Fibroblast of skin of right quadriceps (primary cell): ENCODE measurements at places on chromosomes 4 and X.

- no peak for DNase-seq
Observed at GRCh38 chr4:43567644-43568043, 675.1 kb downstream of the GRXCR1 start.

- no peak for DNase-seq
Observed at GRCh38 chrX:68533656-68534055, 34.8 kb downstream of the YIPF6 start.

DNA sequence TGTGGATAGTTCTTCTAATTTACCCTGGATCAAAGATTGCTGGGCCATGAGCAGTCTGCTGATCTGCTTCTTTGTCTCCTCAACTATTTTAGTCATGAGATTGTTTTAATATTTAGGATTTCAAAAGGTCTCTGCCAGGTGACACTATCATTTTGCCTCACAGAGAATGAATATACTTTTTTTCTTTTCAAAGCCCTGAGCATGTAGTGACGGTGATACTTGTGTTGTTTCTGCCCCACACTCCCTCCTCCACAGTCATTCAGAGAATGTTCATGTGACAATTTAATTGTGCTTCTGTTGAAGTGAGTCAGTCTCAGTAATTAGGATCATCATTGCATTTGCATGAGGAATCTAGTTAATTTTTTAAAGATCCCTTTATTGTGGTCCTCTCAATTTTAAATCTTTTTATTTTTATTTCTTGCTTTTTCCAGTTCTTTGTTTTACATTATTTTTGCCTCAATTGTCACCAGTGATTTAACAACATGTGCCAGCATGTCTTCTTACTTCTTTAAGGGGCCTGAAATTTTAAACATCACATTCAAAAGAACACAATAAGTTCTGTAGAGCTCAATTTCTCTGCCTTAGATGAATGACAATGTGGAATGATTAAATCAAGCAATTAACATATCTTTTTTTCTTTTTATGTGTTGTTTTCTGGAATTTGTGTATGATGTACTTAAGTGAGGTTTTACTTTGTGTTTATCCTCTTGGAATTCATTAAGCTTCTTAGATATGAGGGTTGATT is 12.3 kb downstream of the MMRN1 start:
- DNase-seq: peak; percentile 6

DNA sequence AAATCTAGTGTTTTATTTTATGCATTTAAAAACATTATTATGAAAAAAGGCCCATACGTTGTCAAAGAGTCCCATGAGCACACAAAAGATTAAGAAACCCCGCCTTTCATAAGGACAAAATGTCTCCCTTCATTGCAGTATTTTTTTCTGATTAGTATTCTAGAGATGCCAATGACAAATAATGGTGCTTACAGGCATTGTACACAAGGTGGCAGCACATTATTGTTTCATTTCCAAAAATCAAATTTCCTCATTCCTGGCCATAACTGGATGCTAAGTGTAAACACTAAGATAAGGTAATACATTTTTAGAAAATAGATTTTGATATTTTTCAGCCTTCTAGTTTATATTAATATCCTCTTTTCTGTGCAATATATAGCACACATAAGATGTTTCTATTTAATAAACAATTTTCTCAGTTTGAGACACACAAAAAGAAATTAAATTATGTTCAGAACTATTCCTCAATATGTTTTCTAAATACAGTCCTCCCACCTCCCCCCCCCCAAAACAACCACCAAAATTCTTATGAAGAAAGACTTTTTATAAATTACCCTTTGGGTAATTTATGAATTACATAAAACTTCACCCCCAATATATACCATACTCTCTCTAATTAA is 47.7 kb downstream of the TIGD2 start:
- DNase-seq: peak; percentile 44

DNA sequence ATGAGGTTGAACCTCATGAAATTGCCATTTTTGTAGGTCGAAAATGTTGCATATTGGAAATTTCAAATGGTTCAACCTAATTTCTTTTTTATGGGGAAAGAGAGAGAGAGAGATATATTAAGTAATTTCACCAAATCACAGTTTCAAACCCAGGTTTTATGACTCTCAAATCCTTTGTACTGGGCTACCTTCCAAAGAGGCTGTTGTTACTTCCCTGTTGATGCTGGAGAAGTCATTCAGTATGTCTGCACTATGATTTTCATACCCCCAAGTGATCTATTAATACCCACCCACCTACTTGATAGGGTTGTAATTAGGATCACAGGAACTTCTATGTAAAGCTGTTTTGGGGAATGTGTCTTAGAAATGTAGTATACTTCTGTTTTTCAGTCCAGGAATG is 109.9 kb downstream of the ZNF330 start:
- DNase-seq: no peak

DNA sequence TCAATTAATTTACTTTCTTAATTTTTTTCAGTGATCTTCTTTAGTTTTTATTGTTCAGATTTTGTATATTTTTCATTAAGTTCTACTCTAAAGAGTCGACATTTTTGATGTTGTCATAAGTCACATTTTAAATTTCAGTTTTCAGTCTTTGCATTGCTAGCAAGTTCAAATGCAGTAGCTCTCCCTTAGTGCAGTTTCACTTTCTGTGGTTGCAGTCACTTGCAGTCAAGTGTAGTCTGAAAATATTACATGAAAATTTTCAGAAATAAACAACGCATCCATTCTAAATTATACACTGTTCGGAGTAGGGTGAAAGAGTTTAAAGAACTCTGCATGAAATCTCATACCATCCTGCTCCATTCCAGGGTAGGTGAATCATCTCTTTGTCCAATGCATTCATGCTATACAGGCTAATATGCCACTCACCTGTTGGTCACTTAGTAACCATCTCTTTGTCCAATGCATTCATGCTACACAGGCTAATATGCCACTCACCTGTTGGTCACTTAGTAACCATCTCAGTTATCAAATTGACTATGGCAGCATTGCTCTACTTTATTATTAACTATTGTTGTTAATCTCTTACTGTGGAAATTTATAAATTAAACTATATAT is 356.9 kb downstream of the STPG2 start:
- no peak for DNase-seq

- peak; percentile 29 for DNase-seq
Observed at GRCh38 chrX:18598413-18598812, 73.5 kb downstream of the RS1 start.

DNA sequence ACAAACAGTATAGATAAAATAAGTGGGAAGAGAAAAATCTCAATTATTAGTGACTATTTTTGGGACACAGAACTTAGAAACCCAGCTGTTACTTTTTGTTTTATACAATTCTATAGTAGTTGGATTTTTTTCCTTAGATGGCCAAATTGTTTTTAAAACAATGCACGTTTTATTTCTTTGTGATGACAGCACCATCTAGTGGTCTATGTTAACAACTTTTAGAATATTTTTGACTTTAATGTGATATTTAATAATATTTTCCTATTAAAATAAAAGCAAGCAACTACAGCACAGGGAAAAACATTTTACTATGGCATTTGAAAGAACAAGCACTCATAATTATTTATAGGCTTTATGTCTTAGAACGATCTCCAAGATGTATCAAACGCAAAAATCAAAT is 5.6 kb upstream of the SMIM31 start:
- DNase-seq: peak; percentile 5

GRCh38 chrX:151765026-151765425 is 30.5 kb downstream of the CNGA2 start:
- DNase-seq: no peak

- no peak for DNase-seq
Observed at GRCh38 chr4:172055046-172055445, 241.8 kb downstream of the GALNTL6 start.

GRCh38 chr4:10104211-10104990 is 12.2 kb downstream of the WDR1 start:
- DNase-seq: no peak

DNA sequence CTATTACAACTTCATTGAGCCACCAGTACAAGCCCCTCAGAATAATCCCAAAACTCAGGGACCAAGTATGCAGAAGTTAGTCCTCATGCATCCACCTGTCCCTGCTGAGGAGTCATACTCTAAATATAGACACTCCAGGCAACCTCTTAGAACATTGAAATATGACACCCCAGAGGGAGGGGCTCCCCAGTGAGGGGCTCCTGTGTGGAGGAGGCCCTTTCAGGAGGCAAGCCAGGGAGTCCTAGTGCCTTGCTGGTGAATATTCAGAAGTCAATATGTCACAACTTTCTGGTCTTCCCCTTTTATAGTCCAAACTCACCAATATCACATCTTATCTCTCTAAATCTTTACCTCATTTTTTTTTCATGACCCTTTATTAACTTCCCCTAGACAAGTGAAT is 1.6 kb upstream of the ARMCX6 start:
- peak; percentile 10 for DNase-seq

- no peak for DNase-seq
Observed at GRCh38 chrX:96721354-96721753, 36.7 kb downstream of the DIAPH2 start.

DNA sequence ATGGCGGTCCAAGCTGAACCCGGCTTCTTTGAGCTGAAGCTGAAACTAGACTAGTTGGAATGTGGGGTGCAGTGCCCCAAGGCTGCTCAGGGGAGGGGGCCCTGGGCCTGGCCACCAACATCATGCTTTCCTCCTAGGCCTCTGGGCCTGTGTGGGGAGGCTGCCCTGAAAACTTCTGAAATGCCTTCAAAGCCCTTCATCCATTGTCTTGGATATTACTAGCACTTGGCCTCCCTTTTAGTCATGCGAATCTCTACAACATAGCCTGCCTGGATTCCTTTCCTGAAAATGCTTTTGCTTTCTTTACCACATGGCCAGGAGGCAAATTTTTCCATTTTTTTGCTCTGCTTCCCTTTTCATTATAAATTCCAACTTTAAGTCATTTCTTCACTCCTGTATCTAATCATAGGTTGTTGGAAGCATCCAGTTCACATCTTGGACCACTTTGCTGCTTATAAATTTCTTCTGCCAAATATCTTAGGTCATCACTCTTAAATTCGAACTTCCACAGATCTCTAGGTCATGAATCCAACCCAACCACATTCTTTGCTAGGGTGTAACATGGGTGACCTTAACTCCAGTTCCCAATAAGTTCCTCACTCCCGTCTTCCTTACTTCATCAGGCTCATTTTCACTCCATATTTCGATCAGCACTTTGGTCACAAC is 103.4 kb downstream of the DDIT4L start:
- no peak for DNase-seq

DNA sequence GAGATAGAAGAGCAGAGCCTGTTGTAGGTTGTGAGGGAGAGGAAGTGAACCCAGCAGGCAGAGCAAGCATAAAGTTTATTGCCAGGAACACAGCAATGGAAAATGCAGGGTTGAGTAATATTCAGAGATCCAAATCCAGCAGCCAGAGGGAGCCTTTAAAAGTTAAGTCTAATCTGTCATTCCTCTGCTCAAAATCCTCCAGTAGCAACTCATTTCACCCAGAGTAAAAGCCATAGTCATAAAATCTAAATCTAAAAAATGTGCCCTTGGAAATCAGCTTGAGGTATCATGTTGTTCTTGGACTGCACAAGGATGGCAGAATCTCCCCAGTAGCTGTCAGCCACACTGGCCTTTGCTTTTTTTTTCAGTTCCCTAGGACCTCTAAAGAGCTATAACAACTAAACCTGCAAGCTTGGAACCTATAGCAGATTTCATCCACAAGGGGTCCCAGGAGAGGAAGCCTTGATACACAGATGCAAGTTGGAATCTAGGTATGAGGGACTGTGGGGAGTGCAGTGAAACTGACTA is 62.9 kb upstream of the FRAS1 start:
- peak; percentile 77 for DNase-seq

DNA sequence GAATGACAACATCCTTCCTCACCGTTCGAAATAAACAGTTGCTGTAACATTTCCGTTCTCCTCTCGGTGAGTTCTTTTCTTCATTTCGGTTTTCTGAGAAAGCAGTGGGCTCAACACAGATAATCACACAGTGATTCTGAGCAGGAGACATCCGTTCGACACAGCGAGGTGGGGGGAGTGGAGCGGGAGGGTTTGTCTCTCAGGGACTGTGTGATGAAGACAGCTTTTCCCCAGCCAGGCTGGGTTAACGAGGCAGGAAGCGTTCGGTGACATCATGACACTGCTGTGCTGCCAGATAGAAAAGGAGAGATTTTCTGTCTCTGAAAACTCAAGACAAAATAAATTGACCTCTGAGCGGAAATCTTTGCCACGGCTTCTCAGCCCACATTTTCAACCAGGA is 119.3 kb downstream of the CRLF2 start:
- peak; percentile 6 for DNase-seq

GRCh38 chrX:11399489-11400094 is 106.4 kb downstream of the AMELX start:
- peak; percentile 25 for DNase-seq

- no peak for DNase-seq
Observed at GRCh38 chr4:182593402-182593801, 323.8 kb downstream of the DCTD start.

- peak; percentile 80 for DNase-seq
Observed at GRCh38 chr4:4677556-4678522, 136.0 kb upstream of the STX18 start.

DNA sequence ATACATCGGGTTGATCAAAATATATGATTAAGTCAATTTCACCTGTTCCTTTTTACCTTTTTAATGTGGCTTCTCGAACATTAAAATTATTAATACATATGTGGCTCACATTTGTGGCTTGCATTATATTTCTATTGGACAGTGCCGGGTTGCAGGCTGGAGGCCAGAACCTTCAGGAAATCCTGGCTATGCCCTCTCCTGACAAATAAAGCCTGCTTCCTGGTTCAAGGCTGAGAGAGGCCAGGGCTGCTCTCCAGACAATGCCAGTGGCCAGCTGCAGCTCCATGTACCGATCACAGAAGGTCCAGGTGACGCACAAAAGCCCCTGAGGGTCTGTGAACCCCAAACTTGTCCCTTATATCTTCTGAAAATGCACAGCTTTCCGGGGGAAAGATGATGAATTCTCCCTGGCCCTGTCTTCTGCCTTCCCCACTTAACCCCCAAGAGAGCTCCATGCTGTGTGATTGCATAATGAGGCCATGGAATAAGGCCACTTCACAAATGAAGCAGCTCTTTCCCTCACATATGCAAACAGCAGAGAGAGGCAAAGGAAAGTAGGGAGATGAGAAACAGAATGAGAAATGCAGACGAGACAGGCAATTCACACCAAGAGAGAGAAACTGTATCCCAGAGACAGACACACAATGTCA is 241.2 kb downstream of the BCOR start:
- DNase-seq: no peak

DNA sequence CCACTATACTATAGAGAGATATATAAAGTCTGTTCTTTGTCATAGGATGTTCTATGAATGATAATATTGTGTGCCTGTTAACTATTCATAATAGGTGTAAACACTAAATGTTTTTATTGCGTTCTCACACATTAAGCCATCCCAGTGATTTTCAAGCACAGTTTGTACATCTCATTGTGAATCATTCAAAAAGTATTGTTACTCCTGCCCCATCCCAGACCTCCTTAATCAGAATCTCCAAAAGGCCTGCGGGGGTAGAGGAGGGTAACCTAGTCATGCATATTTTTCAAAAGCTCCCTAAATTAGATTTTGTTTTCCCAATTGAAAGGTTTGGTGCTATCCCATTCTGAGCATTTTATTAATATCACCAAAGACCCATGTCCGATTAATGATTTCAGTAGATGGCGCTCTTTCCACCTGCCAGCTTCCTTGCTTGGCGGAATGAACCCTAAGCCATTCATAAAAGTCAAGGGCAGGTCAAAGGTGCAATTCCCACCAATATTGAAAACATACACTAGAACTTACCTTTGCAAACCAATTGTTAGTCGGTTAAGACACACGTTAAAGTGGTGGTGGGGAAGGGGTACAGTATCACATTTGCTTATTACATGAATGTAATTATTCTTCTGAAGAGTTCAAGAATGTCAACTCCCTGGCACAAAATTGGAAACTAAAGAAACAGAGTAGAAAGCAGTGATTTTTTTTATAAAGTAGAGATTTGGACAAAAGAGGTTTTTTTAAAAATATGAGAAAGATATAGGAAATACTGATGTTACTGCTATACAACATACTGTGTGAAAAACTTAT is 5.8 kb upstream of the TET2 start:
- no peak for DNase-seq
